ENCODE measurements at places on chromosomes 7 and 10.

DNA sequence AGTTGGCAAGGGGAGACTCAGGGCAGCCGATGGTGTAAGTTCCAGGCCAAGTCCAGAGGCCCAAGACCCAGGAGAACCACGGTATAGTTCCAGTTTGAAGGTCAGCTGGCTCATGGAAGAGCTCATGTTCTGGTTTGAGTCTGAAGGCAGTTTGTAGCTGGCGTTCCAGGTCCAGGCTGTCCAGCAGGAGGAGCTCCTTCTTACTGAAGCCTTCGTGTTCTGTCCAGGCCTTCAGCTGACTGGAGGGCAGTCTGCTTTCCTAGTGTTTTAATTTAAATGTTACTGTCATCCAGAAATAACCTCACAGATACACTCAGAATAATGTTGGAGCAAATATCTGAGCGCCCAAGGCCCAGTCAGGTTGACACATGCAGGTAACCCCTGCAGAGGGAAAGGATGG is 4.2 kb downstream of the SUN1 start:
- no peak for DNase-seq

- no peak for DNase-seq
Measured at GRCh38 chr7:111528331-111528730, 34.0 kb downstream of the IMMP2L start.

GRCh38 chr10:130656187-130656575 is 520.0 kb downstream of the GLRX3 start:
- no peak for DNase-seq

DNA sequence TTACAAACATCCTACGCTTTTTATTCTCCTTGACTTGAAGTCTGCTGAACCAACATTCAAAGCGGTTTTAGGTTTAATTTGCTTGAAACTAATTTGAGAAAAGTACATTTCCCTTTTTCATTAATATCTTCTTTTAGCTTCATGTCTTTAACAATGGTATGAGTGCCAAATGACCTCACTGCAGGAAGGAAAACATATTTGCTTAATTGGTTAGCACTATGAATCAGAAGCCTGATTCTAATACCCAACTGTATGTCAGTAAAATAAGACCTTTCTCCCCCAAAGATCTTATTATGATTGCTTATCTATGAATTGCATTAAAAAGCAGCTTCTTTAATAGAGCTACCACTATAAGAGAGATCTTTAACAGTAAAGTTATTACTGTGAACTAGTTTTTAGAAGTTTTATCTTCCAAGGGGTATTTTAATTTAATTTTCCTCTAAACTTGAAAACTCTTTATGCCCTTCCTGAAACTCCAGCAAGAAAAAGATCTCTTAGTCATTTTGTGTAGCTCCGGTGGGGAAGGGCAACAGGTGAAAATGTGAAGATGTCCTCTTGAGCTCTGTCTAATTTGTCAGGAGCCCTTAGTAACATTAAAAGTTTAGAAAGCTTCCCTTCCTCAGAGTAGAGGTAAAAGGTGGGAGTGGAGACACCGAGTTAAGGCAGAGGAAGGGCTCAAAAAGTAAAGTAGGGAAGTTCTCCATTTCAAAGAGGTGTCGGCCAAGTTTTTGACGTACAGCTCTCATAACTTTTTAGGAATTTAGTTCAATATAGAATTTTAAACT is 6.1 kb downstream of the COL1A2 start:
- DNase-seq = no peak

GRCh38 chr7:106603346-106603745 is 57.6 kb downstream of the CCDC71L start:
- DNase-seq = no peak

GRCh38 chr7:132412435-132412834 is 163.8 kb downstream of the PLXNA4 start:
- DNase-seq = no peak

DNA sequence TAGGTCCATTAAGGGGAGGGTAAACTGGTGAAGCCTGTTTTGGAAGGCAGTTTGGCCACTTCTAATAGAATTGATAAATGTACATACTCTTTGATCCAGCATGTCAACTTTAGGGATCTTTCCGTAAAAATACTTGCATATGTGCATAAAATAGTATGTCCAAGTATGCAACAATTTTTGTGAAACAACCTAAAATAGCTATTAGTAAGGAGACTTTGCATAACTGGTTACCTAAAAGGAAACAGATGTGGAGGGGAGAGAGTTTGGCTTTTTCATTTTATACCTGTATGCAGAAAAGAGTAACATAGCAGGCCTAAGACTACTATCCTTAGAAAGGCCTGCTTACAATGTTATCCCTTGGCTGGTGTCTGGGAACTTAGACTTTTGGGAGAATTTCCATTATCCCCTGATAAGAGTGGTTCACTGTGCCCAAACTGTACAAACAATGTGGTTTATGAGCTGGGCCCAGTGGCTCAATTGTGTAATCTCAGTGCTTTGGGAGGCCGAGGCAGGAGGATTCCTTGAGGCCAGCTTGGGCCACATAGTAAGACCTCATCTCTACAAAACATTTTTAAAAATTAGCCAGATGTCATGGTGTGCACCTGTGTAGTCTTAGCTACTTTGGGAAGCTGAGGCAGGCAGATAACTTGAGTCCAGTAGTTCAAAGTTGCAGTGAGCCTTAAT is 21.3 kb downstream of the PTPN12 start:
- DNase-seq = no peak

GRCh38 chr10:77186936-77187335 is 450.7 kb downstream of the KCNMA1 start:
- DNase-seq = no peak

GRCh38 chr10:69648461-69648860 is 18.4 kb downstream of the FAM241B start:
- no peak for DNase-seq

- DNase-seq = no peak
Measured at GRCh38 chr7:21939136-21939857, 6.4 kb downstream of the CDCA7L start.
